ENCODE measurements at places on chromosomes 7 and 10.

- DNase-seq, result no peak
These were observed 65.6 kb downstream of the CTBP2 start for GRCh38 chr10:125094806-125095205.

DNA sequence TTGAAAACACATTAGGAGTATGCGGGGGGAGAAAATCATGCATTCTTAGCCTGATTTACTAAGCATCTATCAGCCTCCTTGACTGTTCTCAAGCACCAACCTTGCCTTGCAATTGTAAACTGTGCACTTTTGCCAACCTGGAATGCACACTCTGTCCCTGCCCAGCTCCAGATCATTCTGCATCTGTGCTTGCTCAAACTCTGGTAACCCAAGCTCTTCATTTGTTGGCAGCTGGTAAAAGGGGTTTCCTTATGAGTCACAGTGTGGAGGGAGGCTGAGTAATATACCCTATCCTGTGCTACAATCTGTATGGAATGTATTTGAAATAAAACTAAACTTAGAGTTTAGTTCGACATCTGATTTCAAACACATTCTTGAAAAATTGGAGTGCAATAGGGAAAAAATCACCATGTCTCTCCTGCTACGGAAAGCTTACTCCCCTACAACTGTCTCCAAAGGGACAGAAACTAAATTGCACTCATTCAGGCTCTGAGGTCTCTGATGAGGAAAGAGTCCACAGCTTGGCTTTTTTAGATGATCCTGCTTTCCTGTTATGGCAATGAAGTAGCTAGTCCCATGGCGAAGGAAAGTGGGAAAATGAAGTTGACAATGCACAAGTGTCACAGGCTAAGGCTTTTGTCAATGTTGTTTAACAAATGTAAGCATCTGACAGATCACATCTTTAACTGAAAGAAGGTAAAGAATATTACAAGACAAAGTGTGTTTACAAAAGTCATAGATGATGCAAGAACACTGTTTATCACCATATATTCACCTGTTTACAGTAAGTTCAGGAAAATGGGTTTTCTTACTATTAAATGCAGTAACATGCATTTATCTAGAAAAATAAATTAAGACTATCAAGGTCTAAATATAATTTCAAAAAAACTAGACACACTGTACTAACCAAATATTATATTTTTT lies 61.9 kb downstream of the TES start:
- no peak for DNase-seq

- DNase-seq, result no peak
These were observed 27.3 kb downstream of the TFAM start for GRCh38 chr10:58412502-58412961.

DNA sequence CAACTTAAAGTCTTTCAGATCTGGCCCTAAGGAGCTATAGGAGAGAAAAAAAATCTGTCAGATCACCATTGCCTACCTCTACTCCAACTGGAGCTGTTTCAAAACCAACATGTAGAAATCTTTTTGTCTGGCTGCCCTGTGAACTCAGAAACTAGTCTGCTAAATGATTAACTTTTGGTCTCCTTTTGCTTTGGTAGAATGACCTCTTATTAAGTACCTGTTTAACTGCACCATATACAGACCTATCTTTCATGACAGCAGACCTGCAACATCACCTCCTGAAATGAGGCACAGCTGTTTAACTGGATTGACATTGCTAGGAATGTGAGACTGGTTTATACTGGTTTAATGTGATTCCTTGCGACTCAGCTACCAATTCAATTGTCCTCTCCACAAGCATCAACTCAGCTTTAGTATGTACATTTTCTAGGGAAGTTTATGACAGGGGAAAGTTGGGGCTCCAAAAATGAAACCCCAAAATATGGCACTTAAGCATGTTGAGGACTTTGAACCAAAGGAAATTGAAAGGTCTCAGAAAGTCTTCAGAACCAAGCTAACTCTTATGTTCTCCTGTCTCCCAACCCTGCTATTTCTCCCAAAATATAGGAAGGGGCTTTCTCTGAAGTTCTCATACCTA lies 1.8 kb downstream of the CYP3A43 start:
- DNase-seq, result no peak

DNA sequence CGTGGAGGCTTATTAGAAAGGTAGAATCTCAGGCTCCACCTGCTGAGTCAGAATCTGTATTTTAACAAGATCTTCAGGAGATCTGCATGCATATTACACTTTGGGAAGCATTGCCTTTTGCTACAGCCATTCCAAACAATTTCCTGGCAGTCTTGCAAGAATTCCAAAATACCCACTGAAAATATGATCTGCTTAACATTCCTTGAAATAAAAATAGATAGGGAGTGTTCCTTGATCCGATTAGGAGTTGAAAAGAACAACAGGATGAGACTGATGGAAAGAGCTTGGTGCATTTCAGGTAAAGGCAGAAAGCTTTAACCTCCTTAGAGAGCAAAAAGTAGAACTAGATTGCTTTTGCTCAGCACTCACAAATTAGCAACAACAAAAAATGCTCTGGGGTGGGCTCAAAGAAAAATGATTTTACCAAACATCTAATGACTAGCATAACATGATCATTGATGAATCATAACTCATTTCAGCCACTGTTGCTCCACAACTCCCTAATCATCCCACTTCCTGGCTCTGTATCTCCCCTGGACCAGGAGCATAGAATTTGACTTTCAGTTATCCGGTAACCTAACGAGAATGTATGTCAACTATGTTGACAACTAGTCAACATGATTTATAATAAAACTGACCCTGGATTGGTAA lies 115.2 kb downstream of the RNLS start:
- DNase-seq, result no peak

DNA sequence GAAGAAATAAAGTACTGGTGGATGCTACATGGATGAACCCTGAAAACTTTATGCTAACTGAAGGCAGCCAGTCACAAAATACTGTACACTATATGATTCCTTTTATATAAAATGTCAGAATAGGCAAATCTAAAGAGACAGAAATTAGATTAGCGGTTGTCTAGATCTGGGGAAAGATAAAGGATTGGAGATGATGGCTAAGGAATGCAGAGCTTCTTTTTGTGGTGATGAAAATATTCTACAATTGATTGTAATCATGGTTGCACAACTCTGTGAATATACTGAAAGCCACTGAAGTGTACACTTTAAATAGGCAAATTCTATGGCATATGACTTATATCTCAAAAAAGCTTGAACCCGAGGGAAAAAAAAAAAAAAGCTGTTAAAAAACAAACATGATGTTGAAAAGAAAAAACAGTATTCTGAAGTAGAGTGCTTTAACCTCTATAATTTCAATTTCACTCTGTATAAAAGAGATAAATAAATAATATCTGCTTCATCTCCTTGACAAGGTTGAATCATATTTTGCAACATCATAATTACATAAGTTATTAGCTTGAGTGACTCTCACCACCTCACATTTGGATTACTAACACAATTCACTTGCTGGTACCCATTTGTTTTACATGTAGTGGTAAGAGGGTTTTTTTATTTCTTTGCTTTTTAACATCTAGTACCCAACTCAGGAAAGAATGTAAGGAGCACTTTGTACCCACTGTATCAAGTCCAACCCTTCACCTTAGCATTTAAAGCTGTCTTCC lies 2.8 kb upstream of the GNAI1 start:
- no peak for DNase-seq

DNA sequence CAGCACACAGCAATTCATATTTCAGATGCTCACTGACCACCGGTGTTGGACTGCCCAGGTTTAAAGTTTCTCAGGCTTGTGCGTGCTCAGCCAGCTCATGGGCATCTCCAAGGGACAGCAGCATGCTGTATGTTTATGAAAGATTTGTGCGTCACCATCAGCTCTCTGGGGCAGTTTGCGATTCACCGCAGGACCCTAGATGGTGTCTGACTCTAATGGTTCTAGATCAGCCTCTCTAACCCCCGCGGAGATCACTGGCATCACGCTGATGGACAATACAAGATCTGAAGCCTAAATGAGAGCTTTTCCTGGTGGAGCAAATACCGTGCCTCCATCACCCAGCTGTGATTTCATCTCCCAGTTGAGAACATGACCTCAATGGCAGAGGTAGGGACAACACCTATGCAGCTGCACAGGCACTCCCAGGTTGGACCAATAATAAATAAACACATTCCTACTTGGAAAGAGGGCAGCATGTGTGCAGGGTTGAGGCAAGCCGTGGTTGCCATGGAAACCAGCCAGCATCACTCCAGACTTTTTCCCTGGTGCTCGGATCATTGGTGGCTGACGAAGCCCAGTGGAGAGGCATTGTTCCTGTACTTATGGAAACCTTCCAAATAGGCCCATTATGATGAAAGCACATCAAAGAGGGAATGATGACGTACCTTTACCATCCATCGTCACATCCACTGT lies 253.6 kb downstream of the KCNMA1 start:
- peak; percentile 8 for DNase-seq

GRCh38 chr7:45456747-45457524 lies 117.2 kb upstream of the ADCY1 start:
- DNase-seq, result peak; percentile 78

- no peak for DNase-seq
These were observed 73.2 kb upstream of the NEUROD6 start for GRCh38 chr7:31413766-31414165.

DNA sequence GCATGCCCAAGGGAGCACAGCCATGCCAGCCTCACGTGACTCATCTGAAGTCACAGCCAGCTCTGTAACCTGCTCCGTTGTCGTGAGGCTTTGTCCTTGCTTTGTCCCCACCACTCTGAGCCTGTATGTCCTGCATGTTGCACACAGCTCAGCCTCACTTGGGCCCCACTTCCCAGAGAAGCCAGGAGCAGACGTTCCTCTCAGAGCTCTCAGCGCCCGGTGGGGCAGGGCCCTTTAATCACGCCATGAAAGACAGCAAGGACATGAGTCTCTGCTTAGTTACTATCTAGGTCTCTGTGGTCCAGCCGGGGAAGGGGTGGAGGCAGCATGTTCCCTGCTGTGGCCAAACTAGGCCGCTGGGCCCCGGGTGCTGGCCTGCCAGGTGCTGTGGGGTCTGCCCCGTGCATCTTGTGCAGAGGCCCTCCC lies 127.4 kb upstream of the FAM20C start:
- DNase-seq, result no peak

GRCh38 chr7:12683678-12684585 lies 3.5 kb upstream of the ARL4A start:
- DNase-seq, result no peak

GRCh38 chr10:96740579-96741281 lies 20.4 kb upstream of the PIK3AP1 start:
- DNase-seq, result no peak

- DNase-seq, result peak; percentile 71
These were observed at the start of gene ADRA2A for GRCh38 chr10:111076682-111077478. Gene ADRA2A, plus strand, starts transcription at chr10:111077029. Its CDS starts 968 bp downstream, at chr10:111077997.

DNA sequence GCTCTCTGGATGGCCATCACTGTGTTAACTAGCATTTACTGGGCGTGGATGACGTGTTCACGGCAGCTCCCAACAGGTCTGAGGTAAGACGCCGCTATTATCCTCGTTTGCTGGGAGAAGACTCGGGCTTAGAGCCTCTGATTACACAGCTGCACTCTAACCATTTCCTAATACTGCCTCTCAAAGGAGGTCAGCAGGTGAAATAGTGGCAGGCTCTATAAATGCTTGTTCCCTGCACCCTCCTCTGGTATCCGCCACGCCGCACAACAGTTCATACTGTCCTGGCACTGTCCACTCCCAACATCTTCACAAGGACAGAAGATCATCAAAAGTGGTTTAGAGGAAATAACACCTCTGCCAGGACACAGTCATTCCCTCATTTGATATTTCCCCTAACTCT lies 28.3 kb downstream of the HIPK2 start:
- DNase-seq, result no peak

GRCh38 chr10:24278176-24278889 lies 69.4 kb downstream of the KIAA1217 start:
- no peak for DNase-seq

DNA sequence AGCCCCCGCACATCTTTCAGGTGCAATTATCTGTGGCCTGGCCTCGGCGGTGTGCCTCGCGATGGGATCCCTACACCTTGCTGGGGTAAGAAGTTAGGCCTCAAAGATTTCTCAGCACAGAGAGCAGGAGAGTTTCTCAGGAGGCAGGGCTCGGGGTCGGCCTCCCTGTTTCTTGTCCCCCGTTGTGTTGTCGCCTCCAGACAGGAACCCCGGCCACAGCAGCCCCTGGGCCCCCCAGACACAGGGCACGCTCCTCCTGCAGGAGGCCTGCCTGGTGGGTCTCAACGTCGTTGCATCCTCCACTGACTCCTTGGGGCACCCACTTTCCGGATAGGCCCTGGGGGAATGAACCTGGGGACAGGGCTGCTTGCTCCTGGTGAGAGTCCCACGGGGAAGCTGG lies 229.1 kb upstream of the SHH start:
- DNase-seq, result no peak

DNA sequence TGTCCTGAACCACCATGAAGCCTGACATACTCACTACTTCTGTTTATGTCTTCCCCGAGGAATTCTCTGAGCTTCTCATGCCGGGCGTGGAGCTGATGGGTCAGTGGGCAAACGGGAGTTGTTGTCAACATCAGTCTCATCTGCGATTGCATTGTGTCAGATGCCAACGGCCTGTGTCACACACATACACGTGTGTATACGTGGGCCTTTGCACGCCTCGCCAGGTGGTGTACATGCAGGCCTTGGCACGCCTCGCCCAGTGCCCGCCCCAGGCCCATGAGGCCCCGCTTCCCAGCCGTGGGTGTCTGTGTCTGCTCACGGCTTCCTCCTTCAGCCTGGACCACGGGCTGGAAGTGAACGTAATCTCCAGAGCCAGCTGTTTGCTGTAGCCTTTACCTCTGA lies 7.5 kb upstream of the CSGALNACT2 start:
- no peak for DNase-seq

- DNase-seq, result no peak
These were observed 36.7 kb downstream of the MTERF1 start for GRCh38 chr7:91843831-91844230.

DNA sequence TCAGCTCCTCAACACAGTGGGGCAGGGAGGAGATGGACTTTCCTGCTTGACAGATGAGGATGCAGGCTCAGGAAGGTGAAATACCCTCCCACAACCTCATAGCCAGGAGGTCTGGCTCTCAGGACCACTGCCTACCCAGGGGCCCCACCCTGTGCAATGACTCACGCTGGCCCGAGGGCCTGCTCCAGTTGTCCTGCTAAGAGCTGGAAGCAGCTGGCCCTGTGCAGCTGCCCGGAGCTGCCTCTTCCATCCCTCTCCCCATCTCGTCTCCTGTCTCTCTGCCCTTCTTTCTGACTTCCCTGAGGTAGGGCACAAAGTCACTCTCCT lies 123.9 kb downstream of the ZMIZ1 start:
- DNase-seq, result no peak

DNA sequence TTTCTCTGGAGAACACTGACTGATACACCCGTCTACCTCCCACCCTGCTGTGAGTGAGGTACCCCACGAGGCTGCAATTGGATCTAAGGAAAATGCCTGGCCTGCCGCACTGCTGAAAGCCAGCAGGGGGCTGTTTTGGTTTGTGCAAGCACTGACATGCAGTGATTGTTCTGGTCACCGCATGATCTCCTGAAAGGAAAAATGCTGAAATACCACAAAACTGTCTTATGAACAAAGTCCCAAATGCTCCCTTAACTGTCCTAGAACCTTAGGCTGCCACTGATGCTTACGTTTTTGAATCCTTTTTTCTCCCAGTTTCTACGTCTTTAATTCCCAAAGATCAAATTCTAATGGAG lies 132.7 kb downstream of the JCAD start:
- DNase-seq, result no peak

Measured in DMS79 treated with DMSO at 0.1 percent for 48 hours (cell line).